Stimulated activated CD4-positive, alpha-beta T cell treated with anti-CD3 and anti-CD28 coated beads, Interleukin-4, amount 100 ng/mL, for 4 hours (primary cell): ENCODE measurements at places on chromosomes 6 and 20.

DNA sequence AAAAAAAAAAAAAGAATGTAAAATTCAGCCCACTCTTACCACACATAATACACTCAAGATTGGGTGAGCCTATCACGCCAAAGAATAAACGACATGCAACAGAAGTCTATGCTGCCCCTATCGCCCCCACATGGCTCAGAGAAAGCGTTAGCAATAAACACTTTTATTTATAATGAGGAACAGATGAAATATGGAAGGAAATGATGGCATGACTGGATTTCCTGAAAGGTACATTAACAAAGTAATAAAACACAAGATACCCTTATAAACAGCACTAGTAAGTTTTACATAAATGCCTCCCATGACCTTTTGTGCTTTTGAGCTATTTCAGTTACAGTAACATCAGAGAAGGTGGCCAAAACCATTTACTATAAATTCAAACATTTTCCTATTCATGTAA is 71.4 kb upstream of the SCAF8 start:
- no peak for DNase-seq

- no peak for DNase-seq
These were observed 6.9 kb downstream of the EPHA7 start for GRCh38 chr6:93412452-93412851.

DNA sequence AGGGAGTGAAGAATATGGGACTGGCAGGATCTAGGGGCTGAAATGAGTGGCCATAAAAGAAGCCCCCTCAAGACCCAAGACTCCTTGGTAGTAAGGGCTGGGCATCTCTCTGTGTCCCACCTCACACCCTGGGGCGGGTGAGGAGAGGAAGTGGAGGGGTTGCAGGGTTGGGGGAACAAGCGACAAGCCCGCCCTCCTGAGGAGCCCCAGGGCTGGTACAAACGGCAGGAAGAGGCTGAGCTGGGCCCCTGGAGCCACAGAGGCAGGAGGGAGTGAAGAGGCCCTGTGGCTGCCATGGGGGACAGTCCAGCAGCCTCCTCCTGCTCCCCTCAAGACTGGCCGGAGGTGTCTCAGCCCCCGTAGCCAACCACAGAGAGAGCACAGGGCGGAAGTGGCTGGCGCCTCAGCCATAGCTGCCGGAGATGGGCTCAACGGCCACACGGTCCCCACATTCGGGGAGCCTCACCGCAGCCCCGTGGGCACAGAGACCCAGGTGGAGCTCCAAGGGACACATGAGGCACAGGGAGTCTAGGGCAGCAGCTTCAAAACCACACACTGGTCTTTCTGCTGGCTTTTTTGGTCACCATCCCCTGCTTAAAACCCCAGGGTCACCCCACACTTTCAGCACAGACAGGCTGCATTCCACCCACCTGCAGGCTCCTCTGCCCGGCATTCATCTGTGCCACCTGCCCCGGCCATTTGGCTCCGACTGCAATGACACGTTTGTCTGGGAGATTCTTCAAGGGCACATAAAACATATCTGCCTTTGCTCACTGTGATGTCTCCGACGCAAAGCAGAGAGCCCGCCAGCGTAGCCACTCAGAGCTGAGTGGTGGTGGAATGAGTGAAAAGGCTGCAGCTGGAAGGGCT is 524 bp downstream of the C20orf203 start:
- DNase-seq, result no peak

DNA sequence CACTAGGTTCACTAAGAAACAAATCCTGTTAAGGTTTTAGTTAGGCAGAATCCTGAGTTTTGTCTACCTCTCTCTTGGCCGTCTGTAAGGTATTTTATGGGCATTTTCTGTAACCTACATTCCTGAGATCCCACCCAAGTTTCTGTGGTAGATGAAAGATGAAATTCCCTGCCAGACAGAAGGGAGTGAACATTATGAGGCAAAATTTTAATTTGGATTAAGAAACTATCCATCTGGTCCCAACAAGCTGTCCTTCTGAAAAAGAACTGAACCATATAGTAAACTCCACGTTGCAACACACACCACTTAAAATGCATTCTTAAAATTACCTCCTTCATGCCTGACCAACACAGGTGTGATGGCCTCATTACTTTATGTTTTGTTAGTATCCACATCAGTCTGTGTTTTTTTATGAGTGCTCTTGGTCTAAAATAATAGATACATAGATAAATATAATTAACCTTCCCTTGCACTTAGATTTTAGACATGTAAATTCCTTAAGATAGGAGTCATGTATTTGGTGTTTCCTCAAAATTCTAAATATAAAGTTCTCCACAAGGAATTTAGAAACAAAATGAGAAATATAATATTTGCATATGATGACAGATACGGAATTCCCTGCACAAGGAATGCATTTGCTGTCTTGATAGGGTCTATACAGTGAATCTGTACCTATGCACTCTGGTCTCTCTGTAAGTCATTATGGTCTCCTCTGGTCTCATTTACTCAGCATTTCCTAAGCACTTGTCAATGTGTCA is 86.5 kb downstream of the CHD6 start:
- DNase-seq, result no peak

DNA sequence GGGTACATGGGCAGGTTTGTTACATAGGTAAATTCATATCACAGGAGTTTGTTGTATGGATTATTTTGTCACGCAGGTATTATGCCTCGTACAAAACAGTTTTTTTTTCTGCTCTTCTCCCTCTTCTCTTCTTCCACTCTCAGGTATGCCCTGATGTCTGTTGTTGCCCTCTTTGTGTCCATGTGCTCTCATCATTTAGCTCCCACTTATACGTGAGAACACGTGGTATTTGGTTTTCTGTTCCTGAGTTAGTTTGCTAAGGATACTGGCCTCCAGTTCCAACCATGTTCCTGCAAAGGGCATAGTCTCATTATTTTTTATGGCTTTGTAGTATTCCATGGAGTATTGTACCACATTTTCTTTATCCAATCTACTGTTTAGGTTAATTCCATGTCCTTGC is 65.7 kb downstream of the UNC5CL start:
- no peak for DNase-seq

DNA sequence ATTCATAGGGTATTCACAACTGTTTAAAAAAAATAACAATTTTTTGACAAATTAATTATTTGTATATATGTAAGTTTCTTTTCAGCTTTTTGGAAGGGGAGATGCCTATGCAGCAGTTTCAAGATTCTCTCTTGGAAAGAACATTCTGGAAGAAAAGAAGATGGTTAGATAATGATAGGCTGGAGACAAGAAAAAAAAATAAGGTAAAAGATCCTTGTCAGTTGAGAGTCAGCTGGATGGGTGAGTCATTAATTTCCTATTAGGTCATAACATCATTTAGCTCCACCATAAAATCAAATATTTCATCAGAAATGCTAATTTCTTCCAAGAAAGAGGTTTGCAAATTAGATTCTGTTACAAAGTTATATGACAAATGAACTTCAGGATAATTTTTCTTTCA is 880.4 kb downstream of the EPHA7 start:
- no peak for DNase-seq

DNA sequence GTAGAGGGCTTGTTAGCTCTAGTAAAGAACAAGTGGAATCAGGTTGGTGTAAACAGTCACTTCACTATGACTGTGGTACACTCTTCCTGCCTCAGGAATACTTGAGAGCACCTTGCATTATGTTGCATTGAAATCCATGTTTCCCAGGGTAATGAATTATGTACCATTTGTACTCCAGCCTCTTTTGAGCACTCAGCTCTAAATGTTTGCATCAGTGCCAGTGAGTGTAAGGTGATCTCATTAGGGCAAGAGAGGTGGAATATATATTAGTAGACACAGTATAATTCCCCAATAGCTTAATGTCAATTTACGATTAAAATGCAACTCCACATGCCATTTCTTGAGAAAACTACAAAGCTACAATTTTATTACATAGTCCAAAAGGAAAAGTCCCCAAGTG is 319.6 kb upstream of the POU3F2 start:
- no peak for DNase-seq

DNA sequence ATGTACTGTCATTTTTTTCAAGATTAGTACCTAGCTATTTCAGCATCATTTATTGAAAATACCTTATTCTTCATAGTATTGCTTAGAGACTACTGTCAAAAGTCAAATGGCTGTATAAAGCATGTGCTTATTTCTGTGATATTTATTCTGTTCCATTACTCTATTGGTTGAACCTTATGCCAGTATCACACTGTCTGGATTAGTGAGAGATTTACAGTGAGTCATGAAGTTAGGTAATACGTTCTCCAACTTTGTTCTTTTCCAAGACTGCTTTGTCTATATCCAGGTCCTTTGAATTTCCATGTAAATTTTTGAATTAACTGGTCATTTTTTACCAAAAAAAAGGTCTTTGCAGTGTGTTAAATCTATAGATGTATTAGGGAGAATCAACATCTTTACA is 18.6 kb upstream of the RNF217 start:
- DNase-seq, result no peak

- DNase-seq, result no peak
These were observed 6.7 kb upstream of the RBM38 start for GRCh38 chr20:57384486-57384885.

DNA sequence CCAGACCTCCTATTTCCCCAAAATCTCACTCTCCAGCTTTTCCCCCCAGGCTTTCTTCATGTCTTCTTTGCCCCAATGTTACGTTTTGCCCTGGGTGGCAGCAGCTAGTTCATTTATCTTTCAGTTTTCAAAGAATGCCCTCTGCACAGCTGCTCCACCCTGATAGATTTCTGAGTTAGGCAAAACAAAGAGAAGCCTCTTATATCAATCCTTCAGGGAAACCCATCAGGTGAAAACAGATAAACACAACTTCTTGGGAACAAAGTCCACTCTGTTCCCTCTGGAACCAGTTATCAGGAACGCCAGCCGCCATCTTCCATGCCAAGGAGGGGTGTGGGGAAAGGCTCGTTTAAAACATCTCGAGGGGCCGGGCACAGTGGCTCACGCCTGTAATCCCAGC is 34.0 kb downstream of the ZBTB9 start:
- DNase-seq, result no peak

DNA sequence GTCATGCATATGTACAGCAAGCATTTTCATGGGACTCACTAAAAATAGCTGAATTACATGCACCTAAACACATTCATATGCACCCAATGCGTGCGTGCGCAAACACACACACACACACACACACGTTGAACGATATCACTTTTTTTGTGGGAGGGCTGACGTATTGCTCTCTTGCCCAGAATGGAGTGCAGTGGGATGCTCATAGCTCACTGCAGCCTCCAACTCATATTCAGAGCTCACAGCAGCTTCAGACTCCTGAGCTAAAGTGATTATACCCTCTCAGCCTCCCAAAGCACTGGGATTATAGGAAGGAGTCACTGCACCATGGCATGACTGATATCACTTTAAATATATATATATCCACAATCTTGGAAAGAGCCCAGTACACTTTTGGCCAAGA is 620.4 kb upstream of the MANEA start:
- DNase-seq, result no peak

GRCh38 chr6:127022302-127022701 is 96.2 kb upstream of the RSPO3 start:
- DNase-seq, result no peak

DNA sequence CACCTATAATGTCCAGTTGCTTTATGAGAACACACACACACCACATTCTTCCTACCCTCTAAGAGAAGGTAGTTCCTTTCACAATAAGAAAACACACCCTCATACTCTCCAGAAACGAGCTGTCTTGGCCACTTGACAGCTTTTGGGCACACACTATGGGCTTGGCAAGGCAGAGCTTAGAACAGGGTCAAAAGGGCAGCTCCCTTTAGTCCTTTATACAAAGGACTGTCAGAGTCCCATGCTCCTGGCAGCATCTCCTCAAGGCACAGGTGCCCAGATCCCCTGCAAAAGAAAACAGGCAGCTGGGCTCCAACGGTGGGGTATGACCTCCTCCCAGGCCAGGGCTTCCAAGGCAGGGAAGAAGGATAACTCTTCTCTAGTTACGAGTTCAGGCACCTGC is 4.9 kb upstream of the LYRM2 start:
- DNase-seq, result no peak

GRCh38 chr6:374956-375355 is 16.6 kb upstream of the IRF4 start:
- DNase-seq, result no peak
